ENCODE measurements at places on chromosomes 12 and 14.

GRCh38 chr14:45406942-45407341 is 153.9 kb upstream of the MIS18BP1 start:
- DNase-seq: no peak

GRCh38 chr12:102879144-102879763 is 37.8 kb downstream of the PAH start:
- DNase-seq: peak; percentile 26

DNA sequence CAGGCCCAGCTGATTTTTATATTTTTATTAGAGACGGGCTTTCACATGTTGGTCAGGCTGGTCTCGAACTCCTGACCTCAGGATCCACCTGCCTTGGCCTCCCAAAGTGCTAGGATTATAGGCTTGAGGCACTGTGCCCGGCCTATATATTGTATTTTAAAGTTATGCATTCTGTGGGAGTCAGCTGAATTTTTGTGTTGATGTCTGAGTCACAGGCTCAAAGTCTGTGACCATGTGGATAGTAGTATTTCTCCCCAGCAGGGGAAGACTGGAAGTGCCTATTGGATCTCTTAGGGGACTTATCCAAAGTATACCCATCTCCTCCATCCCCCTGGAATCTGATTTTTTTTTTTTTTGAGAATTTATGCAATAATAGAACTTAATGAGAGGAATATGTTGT is 43.8 kb upstream of the ATF1 start:
- DNase-seq: peak; percentile 18

DNA sequence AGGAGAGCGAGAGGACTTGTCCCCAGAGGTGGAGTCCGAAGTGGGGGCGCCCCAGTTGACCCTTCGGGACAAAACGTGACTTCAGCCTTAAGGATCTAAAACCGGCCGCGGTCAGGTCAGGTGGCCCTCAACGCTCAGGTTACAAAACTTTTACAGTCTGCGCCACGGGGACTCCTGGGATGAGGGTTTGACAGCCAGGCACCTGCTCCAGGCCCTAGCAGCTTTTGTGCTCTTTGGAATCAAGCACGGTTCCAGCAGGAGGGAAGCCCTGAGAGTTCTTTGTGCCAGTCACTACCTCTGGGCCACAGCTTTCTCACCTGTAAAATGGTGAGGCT is 337 bp downstream of the ZC2HC1C start:
- DNase-seq: no peak

- DNase-seq: no peak
Measured at GRCh38 chr12:18570543-18570942, 167.3 kb downstream of the PLCZ1 start.

GRCh38 chr12:103387385-103387784 is 108.4 kb downstream of the C12orf42 start:
- DNase-seq: no peak

GRCh38 chr14:20384321-20384720 is 29.0 kb downstream of the TEP1 start:
- no peak for DNase-seq

DNA sequence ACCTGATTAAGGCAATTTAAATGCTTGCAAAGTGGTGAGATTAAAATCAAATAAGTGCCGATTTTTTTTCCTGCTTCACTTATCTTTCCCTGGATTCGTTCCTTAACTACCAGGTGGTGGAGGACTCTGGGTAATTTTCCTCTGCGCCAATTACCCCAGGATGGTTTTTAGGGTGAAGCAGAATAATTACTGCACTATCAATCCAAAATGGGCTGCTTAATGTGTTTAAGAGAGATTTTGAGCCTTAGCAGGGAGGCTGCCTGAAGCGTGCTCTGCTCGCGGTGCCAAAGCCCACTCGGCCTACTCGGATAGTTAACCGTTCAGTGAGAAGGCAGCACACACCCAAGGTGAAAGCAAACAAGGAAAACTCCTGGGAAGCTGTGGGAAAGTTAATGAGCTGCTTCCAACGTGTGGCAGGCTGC is 274.9 kb upstream of the LMO3 start:
- DNase-seq: no peak

- no peak for DNase-seq
Measured at GRCh38 chr12:103875666-103876065, 34.6 kb upstream of the NT5DC3 start.

- no peak for DNase-seq
Measured at GRCh38 chr14:21703357-21704326, 30.0 kb upstream of the OR4E1 start.

GRCh38 chr12:63968673-63969072 is 124.2 kb downstream of the SRGAP1 start:
- no peak for DNase-seq

GRCh38 chr14:20969336-20969735 is 14.0 kb downstream of the RNASE2 start:
- no peak for DNase-seq

DNA sequence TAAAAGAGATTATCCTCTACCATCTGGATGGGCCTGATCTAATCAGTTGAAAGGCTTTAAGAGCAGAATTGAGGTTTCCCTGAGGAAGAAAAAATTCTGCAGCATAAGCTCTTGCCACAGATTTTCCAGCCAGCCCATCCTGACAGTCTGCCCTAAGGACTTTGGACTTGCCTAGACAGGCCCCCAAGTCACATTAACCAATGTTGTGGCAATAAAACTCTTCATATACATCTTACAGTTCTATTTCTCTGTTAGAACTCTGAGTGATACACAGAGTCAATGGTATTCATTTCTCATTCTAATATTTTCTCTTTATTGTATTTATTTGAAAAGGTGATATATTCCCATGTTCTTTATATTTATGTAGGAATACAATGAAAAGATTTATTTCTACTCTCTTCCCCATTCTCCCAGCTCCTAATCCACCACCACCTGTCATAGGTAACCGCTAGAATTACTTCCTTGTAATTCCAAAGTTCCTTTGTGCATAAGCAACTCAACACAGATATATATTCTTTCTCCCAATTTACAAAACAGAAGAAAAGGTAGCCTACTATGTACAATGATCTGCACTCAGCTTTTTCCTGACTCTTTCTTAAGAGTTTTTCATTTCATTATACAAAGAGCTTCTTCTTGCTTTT is 182.1 kb downstream of the CAPZA3 start:
- DNase-seq: no peak

DNA sequence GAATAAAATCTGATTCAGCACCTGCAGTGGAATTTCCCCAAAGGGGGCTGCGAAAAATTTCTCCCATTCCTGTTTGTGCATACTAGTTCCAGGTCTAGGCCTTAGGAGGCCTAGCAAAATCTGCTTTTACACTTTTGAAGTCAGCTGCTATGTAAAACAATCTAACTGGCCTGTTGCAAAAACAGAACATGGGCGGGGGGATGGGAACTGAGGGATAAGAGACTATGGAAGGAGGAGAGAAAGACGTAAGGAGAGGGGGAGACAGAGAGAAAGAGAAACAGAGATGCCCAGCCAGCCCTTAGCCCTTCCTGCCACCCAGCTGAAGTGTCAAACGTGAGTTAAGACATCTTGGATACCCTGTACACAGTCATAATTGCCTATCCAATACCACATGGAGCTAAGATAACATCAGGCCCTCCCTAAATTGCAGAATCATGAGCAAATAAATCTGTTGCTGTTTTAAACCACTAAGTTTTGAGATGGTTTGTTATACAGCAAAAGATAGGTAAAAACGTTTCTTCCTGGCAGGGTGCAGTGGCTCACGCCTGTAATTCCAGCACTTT is 45.6 kb downstream of the SPTLC2 start:
- no peak for DNase-seq

DNA sequence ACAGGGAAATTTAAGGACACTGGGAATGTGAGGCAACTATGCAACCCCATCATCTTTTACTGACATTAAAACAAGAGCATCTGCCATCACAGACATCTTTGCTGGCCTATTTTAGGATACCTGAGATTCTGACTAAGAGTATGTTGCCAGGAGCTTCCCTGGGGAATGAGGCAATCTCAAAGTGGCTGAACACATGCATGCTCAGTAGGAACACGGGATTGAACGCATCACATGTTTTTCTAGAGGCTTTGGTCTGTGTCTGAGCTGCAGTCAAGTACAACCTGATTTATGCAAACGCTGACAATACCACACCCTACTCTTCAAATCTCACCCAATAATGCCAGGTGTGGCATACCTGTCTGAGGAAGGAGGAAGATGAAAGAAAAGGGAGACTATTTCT is 416.5 kb downstream of the NELL2 start:
- no peak for DNase-seq

GRCh38 chr14:51614707-51615106 is 37.0 kb upstream of the FRMD6 start:
- no peak for DNase-seq

DNA sequence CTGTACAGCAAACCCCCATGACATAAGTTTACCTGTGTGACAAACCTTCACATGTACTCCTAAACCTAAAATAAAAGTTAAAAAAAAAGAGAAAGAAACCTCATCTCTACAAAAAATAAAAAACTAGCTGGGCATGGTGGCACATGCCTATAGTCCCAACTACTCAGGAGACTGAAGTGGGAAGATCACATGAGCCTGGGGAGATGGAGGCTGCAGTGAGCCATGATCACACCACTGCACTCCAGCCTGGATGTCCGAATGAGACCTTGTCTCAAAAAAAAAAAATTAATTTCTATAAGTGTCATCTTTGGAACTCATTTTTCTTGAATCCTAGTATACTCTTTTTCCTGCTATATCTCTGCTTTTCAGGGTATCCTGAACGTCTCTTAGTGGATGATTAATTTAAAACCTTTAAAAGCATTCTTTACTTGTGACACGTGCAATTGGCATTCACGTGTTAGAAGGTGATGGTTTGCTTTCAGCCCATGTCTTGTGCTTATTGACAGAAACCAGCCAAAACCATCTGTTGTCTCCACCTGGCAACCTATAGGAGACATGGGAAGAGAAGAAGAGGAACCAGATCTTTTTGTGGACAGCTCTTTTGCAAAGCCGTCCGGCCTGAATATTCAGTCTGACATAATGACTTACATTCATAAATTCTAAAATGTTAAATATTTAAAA is 30.6 kb upstream of the PPFIBP1 start:
- DNase-seq: peak; percentile 7

GRCh38 chr12:88559772-88560171 is 20.5 kb downstream of the KITLG start:
- DNase-seq: no peak

DNA sequence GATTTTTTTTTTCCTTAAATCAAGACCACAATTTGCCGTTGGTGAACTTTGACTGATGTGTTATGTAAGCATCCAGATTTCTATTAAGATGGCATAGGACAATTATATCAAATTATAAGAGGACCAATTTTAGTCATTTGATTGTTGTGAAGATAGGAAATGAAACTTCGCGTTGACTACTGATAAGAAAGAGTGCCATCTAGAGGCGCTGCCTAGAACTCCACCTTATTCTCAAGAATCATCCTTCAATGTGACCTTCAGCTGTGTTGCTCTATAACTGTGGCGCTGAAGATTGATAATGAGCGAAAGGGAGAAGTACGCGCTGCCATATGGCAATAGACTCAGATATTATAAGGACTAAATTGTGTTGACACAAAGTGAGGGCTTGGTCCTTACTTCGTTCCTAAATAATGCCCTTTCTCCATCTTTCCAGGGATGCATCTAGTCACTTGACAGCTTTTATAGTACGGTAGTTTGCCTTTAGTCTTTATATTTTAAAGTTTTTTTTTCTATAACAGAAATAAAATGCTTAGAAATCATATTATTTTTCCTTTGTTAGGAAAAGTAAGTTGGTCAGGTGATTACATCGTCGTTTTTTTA is 350.8 kb upstream of the STXBP6 start:
- DNase-seq: peak; percentile 13

DNA sequence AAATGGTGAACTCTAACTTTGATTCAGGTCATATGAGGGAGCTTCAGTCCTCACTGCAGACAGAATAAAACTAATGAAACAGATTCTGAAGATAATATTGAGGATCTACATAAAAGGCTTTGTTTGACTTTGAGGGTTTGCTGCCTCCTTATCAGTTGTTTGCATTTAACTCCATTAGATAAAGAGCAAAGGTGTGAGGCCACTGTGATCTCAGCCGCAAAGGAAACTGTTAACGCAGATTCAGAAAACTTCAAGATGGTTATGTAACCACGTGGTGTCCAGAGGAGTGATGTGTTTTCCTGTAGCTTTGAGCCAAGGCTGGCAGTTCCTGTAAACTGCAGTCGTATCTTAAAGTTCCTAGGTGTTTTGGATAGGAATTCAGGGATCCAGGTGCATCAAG is 67.8 kb downstream of the METTL25 start:
- DNase-seq: no peak

DNA sequence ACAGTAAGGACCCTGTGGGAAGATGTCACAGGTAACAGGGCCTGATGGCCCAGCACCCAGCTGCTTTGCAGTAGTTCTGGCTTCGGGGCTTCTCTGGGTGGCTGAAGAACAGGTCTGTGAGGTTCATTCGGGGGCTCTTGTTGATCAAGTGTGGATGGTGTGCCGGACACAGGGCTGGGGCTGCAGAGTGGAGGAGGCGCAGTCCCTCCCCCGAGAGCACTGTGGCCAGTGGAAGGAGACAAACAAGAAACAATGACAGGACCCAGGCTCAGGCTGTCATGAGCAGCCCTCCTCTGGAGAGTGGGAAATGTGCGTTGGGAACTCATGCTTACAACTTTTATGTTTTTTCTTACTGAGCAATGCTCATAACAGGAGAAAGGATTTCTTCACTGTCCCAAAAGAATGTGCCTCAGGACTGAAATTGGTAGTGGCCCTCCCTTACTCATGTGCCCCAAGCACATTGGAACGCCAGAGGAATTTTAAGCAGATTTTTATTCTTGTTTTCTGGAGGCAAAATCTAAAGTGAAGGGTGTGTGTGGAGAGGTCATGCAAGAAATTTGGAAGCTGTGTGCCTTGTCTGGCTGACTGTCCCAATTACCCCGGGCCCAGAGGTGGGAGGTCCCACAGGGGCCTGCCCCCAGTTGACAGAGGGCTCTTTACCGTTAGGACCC is 233.8 kb downstream of the CACNA1C start:
- peak; percentile 39 for DNase-seq

DNA sequence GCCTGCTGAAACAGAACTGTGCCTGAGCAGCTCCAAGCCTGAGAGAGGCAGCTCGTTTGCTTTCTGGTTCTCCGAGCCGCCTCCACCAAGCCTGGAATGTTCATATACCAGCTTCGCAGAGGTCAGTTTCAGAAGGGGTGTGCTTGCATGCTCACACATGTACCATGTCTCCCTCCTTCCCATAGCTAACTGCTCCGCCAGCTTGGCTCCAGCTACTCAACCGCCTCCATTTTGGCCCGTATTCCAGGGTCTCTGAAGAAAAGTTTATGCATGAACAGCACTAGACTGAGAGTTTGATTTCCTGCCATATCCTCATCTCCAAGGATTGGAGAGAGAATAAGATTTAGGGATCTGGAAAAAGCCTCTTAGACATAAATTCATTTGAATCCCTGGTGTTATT is 103.7 kb downstream of the SMOC1 start:
- DNase-seq: no peak
